ENCODE measurements at places on chromosomes 16 and 17. TPM values are rescaled to one million over a fixed set of nuclear protein-coding genes. Genes with fewer than 3 reads are reported as not detected.
A peak's percentile ranks its signal among the peaks of the same experiment; 100 is the strongest.

NPIPA5 gene
- 2.4 TPM for polyA plus RNA-seq

RDM1 gene
- 0.26 TPM for polyA plus RNA-seq

RGS11 gene
- polyA plus RNA-seq: 1.8 TPM

KRT36 gene
- not detected for polyA plus RNA-seq

SLC16A3 gene
- 309 TPM for polyA plus RNA-seq

CHRNE gene
- polyA plus RNA-seq: 0.61 TPM

MAF gene
- polyA plus RNA-seq: 11.0 TPM

JPT1 gene
- polyA plus RNA-seq: 140 TPM

CD300E gene
- 81.6 TPM for polyA plus RNA-seq

SLC22A31 gene
- polyA plus RNA-seq: 285 TPM

GRAP gene
- 14.3 TPM for polyA plus RNA-seq

SLC9A5 gene
- polyA plus RNA-seq: 2.4 TPM

EVPLL gene
- polyA plus RNA-seq: 2.0 TPM

PRPSAP2 gene
- 22.4 TPM for polyA plus RNA-seq

ASPHD1 gene
- 4.1 TPM for polyA plus RNA-seq

SPATA32 gene
- 0.40 TPM for polyA plus RNA-seq

ADAP2 gene
- polyA plus RNA-seq: 40.9 TPM

CES1 gene
- polyA plus RNA-seq: 598 TPM

UBALD2 gene
- 59.8 TPM for polyA plus RNA-seq

DNA sequence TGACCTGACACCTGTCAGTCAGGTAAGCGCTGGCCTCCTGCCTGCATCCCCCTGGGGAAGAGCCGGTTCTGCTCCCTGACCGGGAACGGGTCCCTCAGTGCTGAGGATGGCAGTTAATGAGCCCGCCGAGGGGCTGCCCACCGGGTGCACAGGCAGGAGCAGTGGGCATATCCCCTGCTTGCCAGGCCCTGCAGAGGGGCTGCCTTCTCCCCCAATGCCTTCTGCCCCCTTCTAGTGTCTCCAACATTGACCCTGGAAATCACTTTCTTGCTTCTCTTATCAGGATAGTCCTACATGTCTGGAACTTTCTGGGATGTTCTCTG lies 388.5 kb downstream of the SEC14L1 start:
- no peak for DNase-seq

- no peak for DNase-seq
Measured at GRCh38 chr16:10849736-10850477, 27.1 kb upstream of the CIITA start.

- DNase-seq: no peak
Measured at GRCh38 chr17:29627951-29628350, 5.2 kb upstream of the CORO6 start.

GRCh38 chr17:1894753-1895339 lies 65.0 kb downstream of the RPA1 start:
- no peak for DNase-seq

DNA sequence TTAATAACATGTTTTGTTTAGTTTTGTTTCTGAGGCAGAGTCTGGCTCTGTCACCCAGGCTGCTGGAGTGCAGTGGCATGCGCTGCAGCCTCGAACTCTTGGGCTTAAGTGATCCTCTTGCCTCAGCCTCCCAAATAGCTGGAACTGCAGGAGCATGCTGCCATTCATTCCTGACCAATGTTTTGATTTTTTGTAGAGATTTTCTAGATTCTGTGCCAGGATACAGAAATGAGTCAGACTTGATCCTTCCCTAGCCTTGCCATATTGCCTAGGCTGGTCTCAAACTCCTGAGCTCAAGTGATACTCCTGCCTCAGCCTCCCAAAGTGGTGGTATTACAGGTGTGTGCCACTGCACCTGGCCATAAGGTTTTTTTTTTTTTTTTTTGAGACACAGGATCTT lies 17.7 kb downstream of the TAOK1 start:
- no peak for DNase-seq

GRCh38 chr17:6069539-6070429 lies at the start of gene WSCD1:
TSS of gene WSCD1 (plus strand) at chr17:6070379. CDS start at chr17:6080659, 10,280 bp downstream.
- no peak for DNase-seq

- DNase-seq: no peak
Measured at GRCh38 chr16:84567286-84567962, 50.5 kb downstream of the COTL1 start.

DNA sequence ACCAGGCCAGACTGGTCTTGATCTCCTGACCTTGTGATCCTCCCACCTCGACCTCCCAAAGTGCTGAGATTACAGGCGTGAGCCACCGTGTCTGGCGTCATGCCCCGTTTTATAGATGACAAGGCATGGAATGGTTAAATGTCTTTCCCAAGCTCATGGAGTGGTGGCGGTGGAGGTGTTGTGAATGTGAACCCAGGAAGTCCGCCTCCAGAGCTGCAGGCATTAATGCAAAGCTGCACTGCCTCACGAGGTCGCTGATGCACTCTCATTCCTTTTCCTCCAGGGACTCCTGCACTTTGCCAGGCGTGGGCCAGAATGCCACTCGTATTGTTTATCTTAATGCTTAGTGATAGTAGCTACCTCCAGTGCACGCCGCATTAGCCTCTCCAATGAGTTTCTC lies 149.6 kb downstream of the WWOX start:
- DNase-seq: peak; percentile 33

DNA sequence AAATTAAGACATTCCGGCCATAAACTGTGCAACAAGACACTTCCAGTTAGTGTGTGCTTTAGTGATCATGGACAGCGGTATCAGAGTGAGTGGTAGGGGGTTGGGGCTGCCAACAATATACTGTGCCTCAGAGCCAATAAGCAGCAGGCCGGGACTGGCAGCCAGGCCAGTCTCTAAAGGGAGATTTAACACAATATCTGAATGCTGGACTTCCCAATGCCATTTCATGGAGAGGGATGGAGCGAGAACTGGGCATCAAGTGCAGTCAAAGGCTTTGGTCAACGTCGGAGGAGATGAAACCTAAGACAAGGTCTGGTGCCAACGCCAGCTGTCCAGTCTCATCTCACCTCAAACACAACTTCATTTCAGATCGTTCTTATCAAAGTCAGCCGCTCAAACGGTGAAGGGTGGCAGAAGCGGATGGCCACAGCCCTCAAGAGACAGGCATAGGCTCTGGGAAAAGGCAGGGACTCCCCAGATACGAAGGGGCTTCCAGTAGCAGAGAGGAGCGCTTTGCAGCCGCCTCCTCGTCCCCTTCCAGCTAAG lies 935 bp downstream of the USP32 start:
- peak; percentile 31 for DNase-seq

DNA sequence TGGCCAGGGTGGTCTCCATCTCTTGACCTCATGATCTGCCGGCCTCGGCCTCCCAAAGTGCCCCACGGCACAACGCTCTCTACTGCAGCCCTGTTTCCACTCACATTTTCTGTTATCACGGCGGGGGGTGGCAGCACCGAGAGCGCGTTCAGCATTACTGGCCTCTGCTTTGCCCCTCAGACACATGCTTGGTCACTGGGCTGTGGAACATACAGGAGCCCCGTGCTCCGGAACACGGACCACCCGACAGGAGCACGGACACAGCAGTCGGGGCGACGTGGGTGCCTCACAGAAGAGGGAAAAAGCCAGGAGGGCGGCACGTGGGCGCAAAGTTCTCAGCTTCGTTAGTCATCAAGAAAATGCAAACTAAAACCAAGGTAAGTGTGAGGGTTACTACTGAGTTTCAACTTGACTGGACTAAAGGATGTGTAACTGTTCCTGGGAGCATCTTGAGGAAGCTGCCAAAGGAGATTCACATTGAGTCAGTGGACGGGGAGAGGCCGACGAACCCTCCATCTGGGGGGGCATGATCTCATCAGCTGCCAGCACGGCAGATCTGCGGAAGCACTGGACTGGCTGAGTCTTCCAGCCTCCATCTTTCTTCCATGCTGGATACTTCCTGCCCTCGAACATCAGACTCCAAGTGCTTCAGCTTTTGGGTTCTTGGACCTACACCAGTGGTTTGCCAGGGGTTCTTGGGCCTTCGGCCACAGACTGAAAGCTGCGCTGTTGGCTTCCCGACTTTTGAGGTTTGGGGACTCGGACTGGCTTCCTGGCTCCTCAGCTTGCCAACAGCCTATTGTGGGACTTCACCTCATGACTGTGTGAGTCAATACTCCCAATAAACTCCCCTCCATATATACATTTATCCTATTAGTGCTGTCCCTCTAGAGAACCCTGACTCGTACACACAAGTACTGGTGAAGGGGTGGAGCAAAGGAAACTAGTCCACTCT lies 106.8 kb downstream of the ZNF778 start:
- DNase-seq: no peak

DNA sequence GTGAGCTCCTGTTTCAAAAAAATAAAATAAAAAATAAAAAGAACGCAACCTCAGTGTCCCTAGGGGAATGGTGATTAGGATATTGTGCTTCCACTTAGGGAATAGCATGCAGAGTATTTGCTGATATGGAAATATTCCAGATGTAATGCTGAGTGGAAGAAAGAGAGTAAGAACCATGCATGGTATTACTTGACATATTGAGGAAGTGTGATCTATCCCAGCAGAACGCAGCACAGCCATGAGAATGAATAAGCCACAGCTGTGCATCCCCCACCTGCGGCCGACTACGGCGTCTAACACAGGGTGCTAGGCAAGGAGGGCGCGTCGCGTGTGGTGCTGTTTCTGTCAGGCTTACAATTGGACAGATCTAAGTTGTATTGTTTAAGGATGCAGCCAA lies 49.5 kb downstream of the FOXK2 start:
- no peak for DNase-seq

DNA sequence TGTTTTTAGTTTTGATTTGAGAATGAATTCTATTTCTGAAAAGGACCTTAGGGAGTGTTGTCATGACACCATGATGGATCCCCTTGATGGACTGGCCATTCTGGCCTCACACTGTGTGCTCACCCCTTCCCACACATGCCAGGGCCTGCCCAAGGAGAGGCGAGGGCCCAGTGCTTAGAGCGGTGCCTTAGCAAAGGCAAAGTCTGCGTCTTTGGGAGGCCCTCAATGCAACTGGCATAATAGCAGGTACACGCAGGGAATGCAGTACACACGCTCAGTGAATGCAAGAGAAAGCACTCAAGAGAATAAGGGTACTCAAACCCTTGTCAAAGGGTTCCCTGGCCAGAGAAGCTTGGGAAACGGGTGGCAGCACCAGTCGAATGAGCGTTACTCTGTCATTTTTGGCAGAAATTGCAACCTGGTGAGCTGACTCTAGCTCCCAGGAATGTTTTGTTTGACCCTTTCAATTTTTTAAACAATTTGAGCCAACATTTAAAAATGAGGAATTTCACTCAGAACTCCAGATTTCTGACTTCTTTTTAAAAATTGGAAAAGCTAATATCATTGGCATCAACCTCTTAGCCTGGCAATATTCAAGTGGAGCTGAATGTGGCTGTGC lies 32.1 kb downstream of the NKD1 start:
- DNase-seq: no peak

DNA sequence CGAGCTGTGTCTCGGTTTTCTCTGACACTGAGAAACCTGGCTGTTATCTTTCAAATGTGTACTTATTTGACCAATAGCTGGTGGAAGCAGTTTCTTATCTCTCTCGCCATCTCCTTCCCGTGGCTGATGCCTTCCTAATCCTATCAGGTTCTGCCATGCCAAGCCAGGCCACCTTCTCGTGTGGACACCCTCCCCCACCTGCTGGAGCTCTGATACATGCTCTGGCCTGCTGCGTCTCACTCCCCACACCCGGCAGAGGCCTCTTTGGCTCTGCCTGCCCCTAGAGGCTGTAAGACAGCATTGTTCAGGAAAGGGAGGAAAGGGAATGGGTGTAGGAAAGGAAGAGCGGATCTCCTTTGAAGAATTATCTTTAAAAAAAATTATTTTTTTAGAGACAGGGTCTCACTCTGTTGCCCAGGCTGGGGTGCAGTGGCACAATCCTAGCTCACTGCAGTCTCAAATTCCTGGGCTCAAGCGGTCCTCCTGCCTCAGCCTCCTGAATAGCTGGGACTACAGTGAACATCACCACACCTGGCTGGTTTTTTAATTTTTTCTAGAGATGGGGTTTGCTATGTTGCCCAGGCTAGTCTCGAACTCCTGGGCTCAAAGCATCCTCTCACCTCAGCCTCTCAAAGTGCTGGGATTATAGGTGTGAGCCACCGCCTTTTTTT lies 7.5 kb upstream of the ARMC5 start:
- peak; percentile 51 for DNase-seq

- no peak for DNase-seq
Measured at GRCh38 chr17:632560-632959, 82.1 kb downstream of the VPS53 start.

DNA sequence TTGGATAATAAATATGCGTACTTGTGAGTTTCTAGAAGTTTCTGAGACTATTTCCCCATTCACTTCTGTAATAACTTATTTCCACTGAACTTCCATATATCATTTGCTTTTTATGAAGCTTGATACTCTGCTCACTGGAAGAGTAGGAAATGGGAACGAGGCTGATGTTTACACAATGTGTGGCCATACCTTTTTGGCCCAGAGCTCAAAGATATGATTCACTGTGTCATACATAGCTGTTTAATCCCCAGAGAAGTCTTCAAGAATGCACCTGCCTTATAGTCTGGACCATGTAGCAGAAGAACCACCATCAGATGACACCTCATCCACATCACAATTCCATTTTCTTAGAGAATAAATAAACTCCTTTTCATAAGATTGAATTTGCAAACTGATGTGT lies 40.3 kb upstream of the TEKT3 start:
- DNase-seq: no peak

DNA sequence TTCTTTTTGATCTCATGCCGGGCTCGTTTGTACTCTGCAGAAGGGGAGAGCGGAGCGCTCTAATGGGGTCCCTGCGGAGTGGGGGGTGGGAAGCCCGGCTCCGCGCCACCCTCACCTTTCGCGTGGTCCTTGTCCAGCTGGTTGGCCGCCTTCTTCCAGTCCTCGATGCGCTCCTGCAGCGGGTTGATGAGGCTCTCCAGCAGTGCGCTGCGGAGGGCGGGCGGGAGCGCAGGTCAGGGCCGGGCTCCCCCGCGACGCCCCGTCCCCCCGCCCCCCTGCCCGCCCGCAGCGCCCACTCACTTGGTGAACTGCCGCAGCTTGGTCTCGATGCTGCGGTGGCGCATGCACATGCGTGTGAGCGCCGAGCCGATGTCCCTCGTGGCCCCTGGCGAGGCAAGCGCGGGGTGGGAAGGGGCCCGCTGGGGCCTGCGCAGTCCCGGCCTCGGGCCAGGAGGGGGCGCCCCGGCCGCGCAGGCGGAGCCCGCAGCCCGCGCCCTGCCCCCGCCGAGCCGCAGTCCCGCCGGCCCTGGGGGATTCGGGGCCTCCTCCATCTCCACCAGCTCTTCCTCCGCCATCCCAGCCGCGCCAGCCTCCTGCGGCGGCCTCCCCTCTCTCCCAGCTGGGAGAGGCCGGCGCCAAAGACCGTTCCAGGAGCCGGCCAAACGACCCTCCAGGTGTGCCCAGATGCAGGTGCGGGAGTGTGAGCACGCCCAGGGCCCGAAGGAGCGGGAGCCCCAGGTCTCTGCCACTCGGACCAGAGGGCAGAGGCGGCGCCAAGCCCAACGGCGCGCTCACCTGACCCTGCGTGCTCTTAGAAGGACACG lies 6.0 kb downstream of the MTSS2 start:
- no peak for DNase-seq

GRCh38 chr16:88907768-88908167 lies 41.3 kb upstream of the PABPN1L start:
- no peak for DNase-seq

GRCh38 chr16:48022496-48022895 lies 133.3 kb downstream of the ABCC12 start:
- DNase-seq: no peak

- no peak for DNase-seq
Measured at GRCh38 chr17:47989700-47990099, 18.8 kb downstream of the CDK5RAP3 start.

Measured in lung (tissue), 17 donors.